ENCODE measurements at places on chromosomes 5 and 9. TPM values are rescaled to one million over a fixed set of nuclear protein-coding genes. Genes with fewer than 3 reads are reported as not detected.

The PLPPR1 gene
- total RNA-seq, result 4.7 TPM

The TYRP1 gene
- not detected for total RNA-seq

The CDC25C gene
- total RNA-seq, result 22.5 TPM

The SERF1B gene
- total RNA-seq, result 44.3 TPM

The FOCAD gene
- total RNA-seq, result 60.4 TPM

The F12 gene
- 2.3 TPM for total RNA-seq

DNA sequence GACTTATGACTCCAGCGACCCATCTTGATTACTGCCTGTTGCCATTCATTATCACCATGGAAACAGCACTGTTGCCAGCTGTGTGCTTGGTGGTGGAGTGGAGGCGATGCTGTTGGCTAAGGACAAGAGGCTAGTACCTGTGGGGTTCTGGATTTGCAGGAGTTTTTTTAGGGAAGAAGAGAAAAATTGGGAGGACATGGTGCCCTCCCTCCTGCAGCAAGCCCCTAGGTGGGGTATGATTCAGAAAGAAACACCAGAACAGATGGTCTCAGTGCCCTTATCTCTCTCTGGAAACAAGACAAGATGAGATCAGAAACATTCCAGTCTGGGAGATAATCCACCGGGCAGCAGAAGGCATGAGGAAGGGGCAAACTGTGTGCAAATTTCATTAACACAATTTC, 87.8 kb upstream of the TLR4 start:
- DNase-seq, result no peak

GRCh38 chr5:167720676-167721260, 570.7 kb upstream of the WWC1 start:
- no peak for DNase-seq

DNA sequence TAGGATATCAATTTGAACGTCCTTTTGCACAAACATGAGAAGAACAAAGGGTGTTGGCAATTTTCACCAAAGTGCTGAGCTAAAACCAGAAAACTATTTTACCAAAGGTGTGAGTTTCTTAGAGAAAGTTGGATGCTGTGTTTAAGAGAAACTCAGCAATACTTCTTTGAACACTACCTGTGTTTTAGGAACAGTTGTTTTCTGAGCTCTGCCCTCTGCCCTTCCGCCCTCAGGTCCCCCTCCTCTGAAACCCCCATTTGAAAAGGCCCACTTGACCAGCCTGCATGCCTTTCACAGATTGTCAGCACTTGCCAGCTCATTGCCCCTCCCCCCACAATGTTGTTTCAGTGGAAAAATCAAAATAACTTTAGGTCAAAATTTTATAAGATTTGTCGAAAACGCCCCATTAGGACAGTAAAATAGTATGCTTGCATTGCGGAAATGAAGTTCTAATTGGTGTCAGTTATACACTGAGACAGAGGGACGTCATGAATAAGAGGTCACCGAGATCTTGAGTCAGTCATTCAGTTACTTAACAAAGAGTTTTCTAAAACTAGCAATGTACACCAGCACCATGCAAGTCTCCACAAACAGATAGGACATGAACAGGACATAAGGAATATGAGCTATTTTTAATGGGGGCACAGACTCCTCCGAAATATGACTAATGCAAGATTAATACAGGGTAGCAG, 61.9 kb upstream of the IL7R start:
- no peak for DNase-seq

GRCh38 chr9:112809351-112809848, 58.8 kb downstream of the SNX30 start:
- DNase-seq, result no peak

- no peak for DNase-seq
These were observed 111.0 kb downstream of the MED27 start for GRCh38 chr9:131968632-131969031.

DNA sequence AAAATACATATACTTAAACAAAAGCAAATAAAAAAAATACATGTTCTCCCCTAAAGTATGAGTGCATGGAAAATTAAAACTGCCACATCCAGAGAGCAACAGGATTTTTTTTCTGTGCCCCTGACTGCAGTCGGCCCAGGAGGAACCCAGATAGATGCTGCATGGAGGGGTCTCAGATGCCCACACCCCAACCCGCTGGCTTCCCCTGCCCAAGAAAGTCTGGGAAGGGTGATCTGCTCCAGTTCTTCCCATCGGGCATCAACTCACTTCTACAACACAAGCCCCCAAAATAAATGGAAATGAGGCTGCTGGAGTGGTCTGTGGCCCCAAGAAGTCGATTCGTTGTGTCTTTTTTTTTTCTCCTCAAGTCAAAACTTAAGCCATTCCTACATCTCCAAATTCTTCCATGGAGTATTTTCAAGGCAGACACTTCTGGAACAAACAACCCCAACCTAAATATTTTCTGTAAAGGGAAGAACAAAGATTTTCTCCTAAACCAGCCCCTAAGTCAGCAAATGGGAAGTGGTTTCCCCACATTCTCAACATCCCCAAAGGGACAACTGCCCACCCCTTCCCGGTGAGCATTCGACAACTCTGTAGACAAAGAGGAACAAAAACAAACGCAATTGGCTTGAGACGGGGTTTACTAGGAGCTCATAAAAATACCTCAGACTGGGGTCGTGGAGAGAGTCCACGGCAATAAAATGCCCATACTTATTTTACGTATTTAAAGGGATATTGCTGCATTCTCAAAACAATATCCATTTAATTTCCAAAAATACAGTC, 46.7 kb downstream of the ROR2 start:
- DNase-seq, result no peak

DNA sequence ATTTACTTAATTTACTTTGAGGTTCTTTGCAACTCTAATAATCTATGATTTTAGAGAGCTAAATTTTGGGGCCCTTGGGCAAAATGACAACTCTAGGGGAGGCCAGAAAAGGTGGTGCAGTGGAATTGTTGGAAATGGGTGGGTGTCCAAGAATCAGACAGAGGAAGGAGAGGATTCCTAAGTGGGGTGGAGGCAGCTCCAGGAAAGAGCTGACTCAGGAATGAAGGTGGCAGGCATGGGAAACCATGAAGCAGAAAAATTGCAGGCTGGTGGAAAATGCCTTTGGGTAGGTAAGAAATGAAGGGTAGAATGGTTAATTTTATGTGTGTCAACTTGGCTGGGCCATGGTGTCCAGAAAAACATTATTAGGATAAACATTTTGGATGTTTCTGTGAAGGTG, 248.5 kb upstream of the TUT7 start:
- no peak for DNase-seq
